ENCODE measurements at places on chromosomes 6 and 20.

GRCh38 chr6:116019428-116019827 lies 41.3 kb downstream of the FRK start:
- DNase-seq, result no peak

DNA sequence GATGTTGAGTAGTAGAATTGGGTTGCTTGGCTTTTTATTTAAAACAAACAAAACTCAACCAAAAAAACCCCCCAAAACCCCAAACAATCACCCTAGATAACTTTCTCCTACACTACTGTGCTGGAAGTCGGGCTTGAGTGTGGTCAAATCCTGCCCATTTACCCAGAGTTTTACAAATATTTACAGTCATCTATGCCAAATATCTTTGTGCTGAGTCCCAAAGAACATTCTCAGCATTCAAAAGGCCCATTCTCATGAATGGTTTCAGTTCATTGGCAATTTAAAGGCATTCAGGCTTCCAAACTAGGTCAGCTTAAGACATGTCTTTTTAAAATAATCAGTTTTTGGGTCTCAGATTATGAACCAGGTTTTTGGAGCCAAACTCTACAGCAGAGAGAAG lies 1.8 kb downstream of the RNF144B start:
- DNase-seq, result no peak

- no peak for DNase-seq
Measured at GRCh38 chr6:73774311-73774774, 78.3 kb downstream of the CD109 start.

- no peak for DNase-seq
Measured at GRCh38 chr20:17295991-17296390, 69.2 kb downstream of the PCSK2 start.

GRCh38 chr6:148404456-148405054 lies 61.9 kb downstream of the SASH1 start:
- DNase-seq, result no peak

- DNase-seq, result no peak
Measured at GRCh38 chr6:81381382-81381916, 371.0 kb downstream of the TENT5A start.

DNA sequence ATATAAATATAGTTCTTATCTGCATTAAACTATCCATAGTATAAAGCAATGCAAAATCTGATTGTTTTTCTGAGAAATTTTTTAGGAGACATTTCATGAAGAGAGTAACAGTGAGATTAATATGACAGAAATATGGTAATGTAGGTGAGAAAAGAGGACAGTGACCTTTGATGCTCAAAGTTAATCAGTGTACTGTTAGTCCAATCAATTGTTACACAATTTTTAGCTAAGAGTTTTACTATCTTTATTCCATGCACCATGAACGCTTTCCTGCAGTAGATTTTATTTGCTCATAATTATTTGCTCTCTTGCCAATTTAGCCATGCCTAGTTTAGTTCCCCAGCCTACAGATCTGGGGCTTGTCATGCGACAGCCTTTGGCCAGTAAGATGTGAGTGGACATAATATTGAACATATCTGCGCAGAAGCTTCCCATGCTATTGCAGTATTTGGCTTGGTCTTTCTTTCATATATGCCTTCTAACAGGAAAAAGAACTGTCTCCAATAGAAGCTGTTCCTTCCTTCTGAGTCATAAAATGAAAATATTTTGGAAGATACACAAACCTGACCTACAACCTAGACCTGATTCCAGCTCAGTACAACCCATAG lies 38.7 kb downstream of the FKBP1C start:
- no peak for DNase-seq

DNA sequence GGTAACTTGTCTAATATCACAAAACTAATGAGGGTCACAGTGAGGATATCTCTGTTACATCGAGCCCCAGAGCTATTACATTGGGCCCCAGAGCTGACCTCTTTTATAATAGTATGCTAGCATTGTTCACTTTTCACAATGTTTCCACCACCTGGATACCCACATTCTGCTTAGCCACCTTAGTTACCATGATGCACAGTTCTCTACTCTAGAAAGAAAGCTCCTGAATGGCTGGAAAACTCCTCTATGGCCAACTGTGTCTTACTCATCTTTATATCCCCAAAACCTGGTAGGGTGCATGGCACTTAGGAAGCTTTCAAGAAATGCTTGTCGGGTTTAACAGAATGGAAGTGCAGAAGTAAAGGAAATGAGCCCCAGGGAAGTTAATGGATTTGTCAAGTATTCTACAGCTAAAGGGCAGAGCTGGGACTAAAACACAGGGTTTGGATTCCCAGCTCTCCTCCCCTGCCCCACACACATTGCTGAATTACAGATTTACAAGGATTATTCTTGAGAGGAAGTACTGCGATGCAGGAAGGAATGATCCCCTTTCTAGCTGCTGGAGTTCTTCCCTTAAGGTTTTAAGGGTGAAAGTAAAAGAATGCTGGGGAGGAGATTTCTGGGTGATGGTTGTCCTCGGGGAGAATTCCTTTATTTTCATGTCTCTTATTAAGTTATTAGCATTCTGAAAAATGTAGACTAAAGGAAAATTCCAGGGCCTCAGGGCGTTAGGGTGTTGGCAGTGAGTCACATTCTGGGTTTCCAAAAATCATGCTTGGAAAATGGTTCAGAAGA lies 16.1 kb upstream of the HINT3 start:
- no peak for DNase-seq
